Activated CD4-positive, alpha-beta T cell treated with anti-CD3 and anti-CD28 coated beads, Interleukin-2, amount 50 U/mL, for 1 hour (primary cell): ENCODE measurements at places on chromosomes 2 and 18.
A peak's percentile ranks its signal among the peaks of the same experiment; 100 is the strongest.

- DNase-seq = no peak
Observed at GRCh38 chr18:55633032-55633431, 45.0 kb upstream of the TCF4 start.

DNA sequence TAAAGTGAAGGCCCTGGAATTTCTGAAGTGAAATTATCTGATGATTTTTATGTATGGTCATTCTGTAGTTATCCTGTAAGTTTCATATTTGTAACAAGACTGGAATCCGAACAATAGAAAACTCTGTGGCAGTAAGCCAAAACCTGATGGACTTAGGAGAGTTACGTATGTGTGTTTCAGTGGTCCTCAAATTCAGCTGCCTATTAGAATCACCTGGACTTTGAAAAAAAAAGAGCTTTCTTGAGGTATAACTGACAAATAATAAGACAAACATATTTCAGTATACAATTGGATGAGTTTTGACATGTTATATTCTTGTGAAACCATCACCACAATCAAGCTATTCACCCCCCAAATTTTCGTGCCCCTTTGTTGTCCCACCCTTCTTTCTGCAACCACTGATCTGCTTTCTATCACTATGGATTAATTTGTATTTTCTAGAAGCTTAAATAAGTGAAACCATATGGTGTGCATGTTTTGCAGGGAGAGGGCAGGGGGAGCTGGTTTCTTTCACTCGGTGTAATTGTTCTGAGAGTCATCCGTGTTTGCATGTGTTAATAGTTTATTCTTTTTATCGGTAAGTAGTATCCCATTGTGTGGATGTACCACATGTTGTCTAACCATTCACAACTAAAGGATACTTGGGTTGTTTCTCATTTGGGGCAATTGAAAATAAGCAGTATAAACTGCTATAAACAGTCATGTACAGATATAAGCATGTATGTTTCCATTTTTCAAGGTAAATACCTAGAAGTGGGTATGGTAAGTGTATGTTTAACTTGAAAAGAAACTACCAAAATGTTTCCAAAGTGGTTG lies 50.2 kb upstream of the EML4 start:
- no peak for DNase-seq

DNA sequence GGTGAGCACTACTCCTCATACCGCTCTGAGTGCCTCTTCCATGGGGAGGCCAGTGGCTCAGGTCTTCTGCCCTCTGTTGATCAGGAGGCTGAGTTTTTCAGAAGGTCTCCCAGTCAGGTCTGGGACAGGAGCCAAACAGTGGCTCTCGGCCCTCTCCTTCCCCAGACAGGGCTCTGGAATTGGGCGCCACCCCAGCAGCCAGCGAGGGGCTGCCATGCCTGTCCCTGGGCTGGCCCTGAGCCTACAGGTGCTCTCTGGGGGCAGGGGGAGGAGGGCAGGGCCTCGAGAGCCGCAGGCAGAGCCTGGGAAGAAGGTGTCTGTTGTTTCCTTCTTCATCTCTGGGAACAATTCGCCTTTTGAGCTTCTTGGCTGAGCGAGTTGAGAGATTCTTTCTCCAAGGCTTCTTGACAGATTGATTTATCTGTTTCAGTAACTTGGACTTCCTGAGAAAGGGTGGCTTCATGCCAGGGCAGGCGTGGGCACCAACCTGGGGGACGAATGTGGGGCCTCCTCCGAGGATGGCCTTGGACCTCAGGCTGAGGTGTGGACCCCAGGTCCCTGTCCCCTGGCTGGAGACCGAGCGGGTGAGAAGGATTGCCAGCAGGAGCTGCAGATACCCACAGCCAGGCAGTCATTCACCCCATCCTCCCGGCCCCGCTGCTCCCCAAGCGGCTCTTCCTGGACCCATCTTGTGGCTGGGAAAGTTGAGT lies 64.7 kb upstream of the GLI2 start:
- DNase-seq = no peak

DNA sequence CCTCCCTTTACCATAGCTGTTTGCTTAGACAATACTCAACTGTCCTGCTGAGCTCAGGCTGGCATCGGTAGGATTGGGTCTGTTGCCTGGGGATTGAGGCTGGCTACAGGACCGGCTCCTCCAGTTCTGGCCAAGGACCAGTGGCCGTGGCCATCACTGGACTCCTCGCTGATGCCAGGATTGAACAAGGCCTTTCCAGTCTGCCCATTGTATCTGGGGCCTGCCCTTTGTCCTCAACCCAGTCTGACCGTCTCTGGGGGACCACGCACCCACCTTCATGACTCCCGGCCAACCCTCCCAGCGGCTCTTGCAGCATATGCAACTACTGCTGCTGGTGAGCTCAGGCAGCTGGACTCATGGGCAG lies 28.7 kb downstream of the SH2D6 start:
- no peak for DNase-seq

GRCh38 chr2:177320596-177320995 lies 56.1 kb upstream of the NFE2L2 start:
- no peak for DNase-seq

DNA sequence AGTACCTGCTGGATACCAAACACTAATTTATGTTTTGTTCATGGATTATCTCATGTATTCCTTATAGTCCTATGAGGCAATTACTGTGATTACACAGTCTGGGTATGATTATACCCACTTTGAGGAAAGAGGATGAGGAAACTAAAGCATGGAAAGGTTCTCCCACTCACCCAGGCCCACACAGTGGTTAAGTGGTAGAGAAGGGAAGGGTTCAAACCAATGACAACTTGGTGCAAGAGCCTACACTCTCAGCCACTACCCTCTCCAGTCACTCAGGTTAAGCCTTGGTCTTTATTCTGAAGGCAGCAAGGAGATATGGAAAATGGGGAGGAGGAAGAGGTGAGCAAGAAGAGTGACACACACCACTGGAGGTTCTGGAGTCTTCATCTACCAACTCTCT lies 64.5 kb upstream of the PPP1CB start:
- DNase-seq = no peak

GRCh38 chr2:233867993-233868532 lies at the start of gene MSL3B:
Gene MSL3B (minus strand): TSS chr2:233868386.
- DNase-seq = peak; percentile 50

DNA sequence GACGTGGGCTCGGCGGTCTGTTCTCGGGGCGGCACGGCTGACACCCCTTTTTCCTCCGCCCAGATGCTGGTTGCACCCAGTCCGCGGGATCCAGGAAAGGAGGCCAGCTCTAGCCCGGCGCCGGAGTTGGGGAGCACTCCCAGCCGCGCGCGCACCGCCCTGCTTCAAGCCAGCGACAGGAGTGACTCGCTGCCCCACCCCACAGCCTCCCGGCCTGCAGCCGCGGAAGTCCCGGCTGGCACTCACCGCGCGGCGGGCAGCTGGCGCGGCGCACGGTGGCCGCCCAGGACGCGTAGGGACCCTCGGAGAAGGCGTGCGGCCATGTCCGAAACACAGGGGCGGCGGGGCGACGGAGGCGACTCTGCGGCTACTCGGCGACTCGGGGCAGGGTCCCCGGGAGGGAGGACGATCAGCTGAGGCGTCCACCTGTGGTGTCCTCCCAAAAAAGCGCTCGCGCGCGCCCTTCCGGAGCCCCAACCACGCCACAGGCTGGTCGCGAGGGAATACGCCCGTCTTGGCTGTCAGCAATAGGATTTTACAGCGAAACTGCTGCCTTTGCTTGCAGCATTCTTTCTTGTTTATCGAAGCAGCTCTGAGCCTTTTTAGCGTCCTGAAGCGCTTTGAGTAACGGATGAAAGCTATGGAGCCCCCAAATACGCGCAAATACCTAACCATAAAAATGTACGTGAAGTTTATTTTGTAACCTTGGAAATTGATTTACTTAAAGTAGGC lies at the start of gene ACADL:
Gene ACADL, minus strand, starts transcription at position 507 of the 732 bp plus-strand sequence. Its CDS starts 184 bp downstream, at position 323.
- no peak for DNase-seq
